ENCODE measurements at places on chromosomes 11 and 22. TPM values are rescaled to one million over a fixed set of nuclear protein-coding genes. Genes with fewer than 3 reads are reported as not detected.

UEVLD gene
- 17.5 TPM for total RNA-seq

DNAJC24 gene
- 20.1 TPM for total RNA-seq

SLC22A6 gene
- not detected for total RNA-seq

MEI1 gene
- 72.3 TPM for total RNA-seq

FGF19 gene
- 0.10 TPM for total RNA-seq

POTEH gene
- total RNA-seq, result not detected

CTSC gene
- 73.0 TPM for total RNA-seq

NRXN2 gene
- total RNA-seq, result 0.37 TPM

EXT2 gene
- total RNA-seq, result 28.8 TPM

OR52I1 gene
- total RNA-seq, result not detected

SEC14L6 gene
- total RNA-seq, result not detected

CBLIF gene
- not detected for total RNA-seq

DKK3 gene
- total RNA-seq, result 0.19 TPM

BTG4 gene
- total RNA-seq, result 0.23 TPM

HSPB2 gene
- total RNA-seq, result 0.19 TPM

KCNC1 gene
- total RNA-seq, result not detected

MYRF gene
- 2.9 TPM for total RNA-seq

GRIK4 gene
- 0.12 TPM for total RNA-seq
